ENCODE measurements at places on chromosomes 6 and 20. TPM values are rescaled to one million over a fixed set of nuclear protein-coding genes. Genes with fewer than 3 reads are reported as not detected.

GRCh38 chr6:135251498-135252441 is 70.7 kb downstream of the MYB start:
- DNase-seq: no peak

RBPJL gene
- total RNA-seq: not detected

CLVS2 gene
- not detected for total RNA-seq

GRCh38 chr6:92566632-92567031 is 852.7 kb downstream of the EPHA7 start:
- no peak for DNase-seq

- no peak for DNase-seq
Observed at GRCh38 chr20:4369798-4370124, 351.9 kb upstream of the PRND start.

AURKA gene
- 50.8 TPM for total RNA-seq

Data from CD8-positive, alpha-beta memory T cell (primary cell).